ENCODE measurements at places on chromosomes 7 and 10.

DNA sequence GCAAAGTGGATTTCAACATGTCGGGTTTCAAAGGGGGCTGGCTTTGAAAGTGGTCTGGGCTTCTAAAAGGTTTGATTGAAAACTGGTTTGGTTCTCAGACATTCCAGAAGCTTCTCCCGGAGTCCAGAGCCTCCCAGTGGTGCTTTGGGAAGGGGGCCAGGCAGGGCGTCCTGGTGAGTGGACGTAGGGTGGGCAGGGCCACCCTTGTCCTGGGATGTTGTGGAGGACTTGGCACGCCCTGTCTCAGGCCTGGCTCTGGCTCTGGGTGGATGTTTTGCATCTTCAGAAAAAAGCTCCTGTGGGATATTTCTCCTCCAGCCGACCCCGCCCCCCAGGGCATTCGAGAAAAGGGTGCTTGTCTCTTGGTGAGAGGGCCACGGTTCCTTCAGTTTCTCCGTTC, 31.2 kb downstream of the GRIFIN start:
- DNase-seq, result no peak

DNA sequence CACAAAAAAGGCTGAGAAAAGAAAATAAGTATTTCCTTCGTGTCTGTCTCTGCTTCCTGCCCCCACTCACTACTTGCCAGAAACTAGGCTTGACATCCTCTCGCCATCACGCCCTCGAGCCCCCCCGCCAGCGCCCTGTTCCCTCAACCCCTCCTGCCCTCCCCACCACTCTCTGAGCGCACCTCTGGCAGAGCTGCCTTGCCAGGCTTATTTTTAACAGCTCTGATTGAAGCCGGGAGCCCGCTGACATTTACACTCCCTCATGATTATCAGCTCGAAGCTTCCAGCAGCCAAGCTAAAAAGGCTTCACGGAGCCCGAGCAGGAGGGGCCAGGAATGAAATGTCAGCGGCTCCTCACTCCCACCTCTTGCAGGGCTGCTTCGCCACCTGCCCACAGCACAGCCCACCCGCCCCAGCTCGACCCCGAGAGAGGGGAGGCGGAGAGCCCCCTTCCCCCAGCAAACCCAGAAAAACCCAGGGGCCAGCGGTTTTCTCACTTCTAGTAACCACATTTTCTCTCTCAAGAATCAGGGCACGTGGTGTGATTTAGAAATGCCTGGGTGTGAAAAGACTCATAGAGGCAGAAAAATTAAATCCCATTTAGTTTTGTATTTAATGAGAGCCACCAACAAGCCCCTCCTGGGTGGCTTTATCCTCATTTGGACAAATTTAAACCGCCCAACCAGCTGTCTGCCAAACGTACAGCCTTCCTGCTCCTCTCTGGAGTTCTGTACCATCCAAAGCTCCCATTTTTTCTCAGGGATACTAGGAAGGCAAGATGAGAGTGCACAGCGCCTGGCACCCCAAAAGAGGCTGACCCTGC, 89.3 kb downstream of the SLIT1 start:
- DNase-seq, result no peak

- DNase-seq, result no peak
Observed at GRCh38 chr7:26439521-26440232, 148.0 kb downstream of the SNX10 start.

DNA sequence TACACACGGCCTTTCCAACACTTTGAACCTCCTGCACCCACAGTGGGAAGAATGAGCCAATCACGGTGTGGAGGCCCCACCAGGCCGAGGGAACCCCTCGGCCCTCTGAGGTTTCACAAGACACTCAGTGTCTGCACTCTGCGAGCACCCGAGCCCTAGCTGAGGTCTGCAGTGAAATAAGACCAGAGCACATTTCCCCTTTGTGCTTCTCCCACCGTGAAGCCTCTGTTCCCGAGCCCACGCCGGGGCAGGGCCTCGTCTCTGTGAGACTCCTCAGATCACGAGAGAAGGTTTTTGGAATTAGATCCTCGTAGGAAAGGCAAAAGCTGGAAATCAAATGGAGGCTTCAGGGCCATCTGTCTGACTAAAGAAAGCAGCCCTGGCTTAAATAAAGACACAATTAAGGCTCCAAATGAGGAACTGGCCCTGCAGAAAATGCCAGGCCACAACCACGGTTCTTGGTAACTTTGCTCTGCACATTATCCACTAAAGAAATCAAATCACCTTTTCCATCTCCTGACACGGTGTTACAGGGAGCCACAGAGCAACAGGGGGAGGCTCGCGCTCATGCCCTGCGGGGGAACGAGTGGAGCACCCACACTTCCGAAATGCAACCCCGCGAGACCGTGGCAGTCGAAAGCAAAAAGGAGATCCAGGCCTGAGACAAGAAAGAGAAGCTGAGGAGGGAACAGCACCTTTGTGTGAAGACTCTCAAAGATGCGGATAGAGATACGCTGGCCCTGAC, 43.7 kb downstream of the FAM53B start:
- DNase-seq, result no peak

GRCh38 chr10:71472466-71472865, 75.7 kb downstream of the CDH23 start:
- DNase-seq, result no peak

- no peak for DNase-seq
Observed at GRCh38 chr10:22624287-22624738, 90.1 kb downstream of the PIP4K2A start.

DNA sequence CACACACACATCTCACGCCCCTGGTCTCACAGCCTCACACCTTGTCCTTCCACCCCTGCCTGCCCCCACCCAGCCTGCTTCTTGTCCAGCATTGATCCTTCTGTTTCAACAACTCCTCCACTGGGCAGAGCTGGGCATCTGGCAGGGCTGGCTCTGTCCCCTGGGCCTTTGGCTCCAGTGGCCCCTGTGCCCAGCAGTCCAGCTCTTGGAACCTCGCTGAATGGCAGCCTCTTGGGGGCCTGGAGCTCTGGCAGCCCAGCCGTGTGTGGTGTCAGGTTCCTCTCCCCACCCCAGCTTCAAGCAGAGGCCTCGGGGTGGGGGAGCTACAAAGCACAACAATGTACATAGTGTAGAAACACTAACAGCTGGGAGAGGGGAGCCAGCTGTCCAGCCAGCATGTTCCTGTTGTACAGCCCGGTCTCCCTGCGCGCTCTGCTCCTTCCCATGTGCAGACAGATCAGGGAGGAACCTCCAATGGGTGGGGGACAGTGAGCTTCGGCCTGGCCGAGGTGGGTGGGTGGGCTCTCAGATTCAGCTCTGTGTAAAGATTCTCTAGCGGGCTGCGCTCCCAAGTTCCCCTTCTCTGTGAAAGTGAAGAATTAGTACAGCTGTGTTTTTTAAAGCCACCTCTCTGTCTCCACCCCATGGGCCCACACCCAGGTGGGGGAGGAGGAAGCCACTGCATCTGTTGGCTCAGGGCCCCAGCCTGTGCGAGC, 19.4 kb downstream of the ZMIZ2 start:
- DNase-seq, result no peak

GRCh38 chr10:97490592-97490991, 7.6 kb downstream of the MMS19 start:
- no peak for DNase-seq

DNA sequence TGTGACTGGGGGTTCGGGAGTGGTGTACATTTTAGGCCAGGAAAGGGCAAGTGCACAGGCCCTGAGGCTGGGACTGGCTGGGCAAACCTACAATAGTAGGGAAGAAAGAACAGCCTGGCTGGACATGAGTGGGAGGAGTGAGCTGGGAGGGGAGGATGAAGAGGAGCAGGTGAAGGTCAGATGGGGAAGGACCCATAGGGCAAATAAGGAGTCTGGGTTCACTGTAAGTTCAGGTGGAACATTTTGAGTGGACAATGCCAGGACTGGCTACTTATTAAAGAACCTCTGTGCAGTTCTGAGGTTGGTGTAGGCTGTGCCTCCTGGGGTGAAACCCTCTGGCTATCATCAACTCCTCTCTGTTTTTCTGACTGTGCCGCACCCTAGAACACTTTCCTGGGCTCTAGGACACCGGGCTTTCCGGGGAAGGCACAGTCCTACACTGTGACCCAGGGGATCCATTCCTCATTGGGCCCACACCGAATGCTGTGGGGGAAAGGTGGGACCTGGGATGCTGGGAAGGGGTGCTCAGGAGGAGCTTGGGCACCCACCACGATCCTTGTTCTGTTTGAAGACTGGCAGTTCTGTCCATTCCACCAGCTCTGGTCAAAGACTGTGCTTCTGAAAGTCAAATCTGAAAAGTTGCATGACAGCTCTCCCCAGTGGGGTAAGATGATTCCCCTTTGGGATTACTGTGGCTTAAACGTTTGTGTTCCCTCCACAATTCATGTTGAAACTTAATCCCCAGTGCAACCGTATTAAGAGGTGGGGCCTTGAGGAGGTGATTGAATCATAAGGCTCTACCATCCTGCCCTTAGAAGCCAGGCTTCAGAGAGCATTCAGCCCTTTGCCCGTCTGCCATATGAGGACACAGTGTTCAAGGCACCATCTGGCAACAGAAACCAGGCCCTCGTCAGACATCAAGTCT, 4.0 kb upstream of the MMP21 start:
- DNase-seq, result no peak

GRCh38 chr10:112519133-112519761, 72.2 kb downstream of the VTI1A start:
- no peak for DNase-seq

DNA sequence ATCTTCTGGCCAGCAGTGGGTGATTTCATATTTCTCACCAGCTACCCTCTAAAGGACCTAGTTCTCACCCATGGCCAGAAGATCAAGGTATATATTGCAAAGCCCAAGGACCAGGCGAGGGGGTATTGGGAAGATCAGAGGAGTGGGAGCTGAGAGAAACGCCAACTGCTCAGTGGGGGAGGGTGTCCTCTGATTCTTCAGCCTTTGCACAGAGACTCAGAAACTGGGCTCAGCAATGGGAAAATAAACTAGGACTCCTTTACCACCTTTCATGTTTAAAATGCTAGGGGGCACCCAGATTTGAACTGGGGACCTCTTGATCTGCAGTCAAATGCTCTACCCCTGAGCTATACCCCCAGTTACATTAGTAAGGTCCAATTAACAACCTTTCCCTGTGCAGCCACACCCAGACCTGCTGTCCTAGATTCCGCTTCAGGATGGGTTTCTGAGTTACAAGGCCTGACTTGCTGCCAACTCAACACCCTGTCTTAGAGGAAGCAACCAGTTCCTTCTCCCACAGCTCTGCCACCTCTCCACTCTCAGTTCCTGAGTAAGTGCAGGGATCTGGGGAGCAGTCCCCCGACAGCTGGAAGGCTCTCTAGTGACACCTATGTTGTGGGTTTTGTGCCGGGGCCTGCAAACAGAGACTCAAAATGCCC, 93.5 kb downstream of the ZNF783 start:
- DNase-seq, result no peak

- DNase-seq, result no peak
Observed at GRCh38 chr7:50733552-50733951, 49.1 kb downstream of the GRB10 start.

DNA sequence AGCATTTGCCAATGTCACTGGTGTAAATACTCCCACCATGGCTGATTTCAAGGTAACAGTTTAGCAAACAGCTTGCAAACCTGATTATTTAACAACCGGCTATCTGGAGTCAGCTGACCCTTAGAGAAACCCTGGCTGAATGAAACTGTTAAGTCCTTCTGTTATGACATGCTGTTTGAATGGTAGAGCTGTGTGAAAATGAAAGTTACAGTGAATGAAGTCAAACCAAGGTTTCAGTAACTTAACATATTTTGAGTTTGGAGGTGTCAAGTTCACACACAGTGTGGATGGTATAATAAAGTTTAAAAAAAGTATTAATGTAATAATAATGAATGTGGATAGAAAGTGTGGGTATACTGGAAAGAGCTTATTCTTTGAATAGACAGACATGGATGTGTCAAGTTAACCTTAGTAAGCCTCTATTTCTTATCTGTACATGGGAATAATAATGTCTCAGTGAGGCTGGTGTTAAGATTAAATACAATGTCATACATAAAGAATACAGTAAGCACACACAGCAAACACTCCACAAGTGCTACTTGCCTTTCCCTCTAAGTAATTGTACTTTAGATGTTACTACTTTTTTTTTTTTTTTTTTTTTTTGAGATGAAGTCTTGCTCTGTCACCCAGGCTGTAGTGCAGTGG, 150.4 kb downstream of the TAX1BP1 start:
- no peak for DNase-seq

DNA sequence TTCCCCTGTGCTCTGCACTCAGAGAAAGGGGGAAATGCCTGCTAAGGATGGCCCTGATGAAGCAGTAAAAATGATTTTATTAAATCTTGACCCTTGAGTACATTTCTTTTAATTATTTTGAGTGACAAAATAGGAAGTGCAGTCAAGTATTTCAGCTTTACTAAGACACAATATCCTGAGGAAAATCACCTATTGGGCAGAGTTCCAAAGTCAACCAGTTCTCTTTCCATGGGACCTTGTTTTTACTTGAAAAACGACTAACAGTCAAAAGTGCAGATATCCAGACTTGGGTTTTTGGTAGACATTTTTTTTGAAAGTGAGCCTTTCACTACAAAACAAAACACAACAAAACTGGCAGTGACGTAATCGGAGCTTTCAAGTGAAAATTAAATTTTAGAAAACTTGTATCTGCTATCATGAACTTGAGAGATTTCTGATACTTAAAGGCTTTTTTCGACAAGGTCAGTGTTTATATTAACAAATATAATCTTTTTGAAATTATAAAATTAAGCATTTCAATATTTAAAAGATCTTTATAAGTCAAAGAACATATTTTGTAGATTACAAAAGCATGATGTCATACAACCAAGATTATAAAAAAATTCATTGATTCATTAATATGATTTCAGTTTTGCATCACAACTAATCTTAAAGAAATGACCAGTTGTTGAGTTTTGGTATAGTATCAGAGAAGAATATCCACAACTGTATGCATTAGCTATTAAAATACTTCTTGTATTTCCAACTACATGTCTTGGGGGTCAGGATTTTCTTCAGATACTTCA, 513.8 kb upstream of the AKR1E2 start:
- DNase-seq, result no peak

GRCh38 chr10:113241599-113242360, 291.7 kb downstream of the TCF7L2 start:
- no peak for DNase-seq

DNA sequence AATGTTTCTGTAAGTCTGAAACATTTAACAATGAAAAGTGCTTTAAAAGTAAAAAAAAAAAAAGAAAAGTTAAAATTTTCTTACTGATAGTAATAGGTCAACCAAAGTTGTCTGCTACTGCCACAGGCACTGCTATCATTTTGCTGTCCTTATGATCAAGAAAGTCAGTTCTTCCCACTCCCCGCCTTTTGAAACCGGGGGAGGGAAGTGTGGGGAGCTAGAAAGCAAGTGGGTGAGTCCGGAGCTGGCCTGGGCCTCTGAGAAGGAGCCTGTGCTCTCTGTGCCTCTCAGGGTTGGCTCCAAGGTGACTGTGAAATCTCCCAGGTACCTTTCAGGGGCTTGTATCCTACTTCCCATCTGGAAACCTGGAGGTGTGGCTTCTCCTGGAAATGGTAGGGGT, 7.3 kb downstream of the C7orf57 start:
- DNase-seq, result no peak

- DNase-seq, result no peak
Observed at GRCh38 chr10:87538092-87539015, 33.7 kb downstream of the MINPP1 start.

DNA sequence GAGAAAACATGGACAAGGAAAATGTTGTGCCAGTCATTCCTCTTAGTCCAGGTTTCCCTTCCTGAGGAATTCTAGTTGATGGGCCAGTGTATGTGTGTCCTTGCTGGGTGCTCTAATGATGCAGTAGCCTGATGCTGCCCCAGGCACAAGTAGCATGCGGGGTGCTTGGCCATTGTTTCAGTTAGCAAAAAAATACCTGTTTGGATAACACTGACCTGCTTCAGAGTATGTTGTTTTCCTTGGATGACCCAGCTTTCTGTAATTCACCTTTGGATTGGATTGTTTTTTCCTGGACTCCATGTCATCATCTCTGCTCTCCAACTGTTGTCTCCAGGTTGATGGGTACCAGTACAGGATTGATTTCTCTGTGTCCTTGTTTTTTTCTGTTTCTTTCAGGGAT, 169.2 kb downstream of the SND1 start:
- no peak for DNase-seq

Measured in effector CD8-positive, alpha-beta T cell (primary cell).